ENCODE measurements at places on chromosomes 7 and 10.
A peak's percentile ranks its signal among the peaks of the same experiment; 100 is the strongest.

GRCh38 chr10:115998301-115998700 lies 274.7 kb downstream of the GFRA1 start:
- DNase-seq: no peak

DNA sequence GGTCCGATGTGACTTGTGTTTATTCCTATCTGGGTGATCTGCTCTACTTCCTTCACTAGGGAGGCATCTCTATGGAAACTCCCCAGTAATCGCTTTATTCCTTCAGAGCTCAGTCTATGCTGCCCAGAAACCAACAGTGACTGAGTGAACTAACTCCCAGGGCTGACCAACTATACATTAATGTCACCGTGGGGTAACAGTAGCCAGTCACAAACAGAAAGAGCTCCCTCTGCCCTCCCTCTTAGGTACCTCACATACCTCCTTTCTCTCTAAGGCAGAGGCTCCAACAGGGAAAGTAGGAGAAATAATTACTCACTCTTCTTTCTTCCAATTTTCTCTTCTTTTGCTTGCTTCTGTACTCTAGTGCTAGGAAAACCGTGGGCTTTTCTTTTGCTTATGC lies 855.0 kb downstream of the REEP3 start:
- no peak for DNase-seq

DNA sequence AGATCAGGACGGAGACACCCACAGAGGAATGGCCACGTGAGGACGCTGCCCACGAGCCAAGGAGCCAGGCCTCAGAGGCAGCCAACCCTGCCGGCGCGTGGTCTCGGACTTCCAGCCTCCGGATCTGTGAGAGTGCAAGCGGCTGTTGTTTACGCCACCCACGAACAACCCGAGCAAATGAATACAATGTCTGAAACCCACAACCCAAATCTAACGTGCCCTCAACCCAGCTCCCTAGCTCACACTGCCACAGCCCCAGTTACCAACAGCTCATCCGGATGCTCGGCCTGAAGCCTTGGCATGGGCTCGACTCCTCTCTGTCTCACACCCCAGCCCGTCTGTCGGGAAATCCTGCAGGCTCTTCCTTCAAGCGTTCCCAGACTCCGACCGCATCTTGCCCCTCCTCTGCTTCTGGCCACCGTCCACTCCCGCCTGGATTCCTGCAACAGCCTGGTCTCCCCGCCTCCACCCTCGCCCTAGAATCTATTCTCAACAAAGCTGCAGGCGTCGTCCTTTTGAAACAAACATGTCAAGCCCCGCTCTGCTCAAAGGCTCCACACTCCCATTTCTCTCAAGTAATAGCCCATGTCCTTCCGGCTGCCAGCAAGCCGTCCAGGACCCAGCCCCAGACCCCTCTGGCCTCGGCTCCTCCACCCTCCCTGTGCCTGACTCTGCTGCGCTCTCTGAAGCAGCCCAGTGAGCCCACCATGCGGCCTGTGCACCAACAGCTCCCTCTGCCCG lies 35.3 kb downstream of the STK32C start:
- no peak for DNase-seq

DNA sequence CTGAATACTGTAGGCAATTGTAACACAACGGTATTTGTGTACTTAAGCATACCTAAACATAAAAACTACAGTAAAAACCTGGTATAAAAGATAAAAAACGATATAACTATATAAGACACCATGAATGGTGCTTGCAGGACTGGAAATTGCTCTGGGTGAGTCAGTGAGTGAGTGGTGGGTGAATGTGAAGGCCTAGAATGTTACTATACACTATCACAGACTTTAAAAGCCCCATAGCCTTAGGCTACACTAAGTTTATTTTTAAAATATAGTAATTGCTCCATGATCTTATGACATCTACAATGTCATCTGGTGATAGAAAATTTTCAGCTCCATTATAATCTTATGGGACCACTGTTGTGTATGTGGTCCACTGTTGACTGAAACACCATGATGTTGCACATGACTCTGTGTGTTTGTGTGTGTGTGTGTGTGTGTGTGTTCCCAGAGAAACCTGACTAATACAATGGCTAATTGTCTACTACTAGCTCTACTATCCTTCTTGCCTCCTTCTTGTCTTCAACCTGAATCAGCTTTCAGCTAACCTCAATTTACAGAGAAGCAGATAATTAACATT lies 27.6 kb upstream of the PRPF18 start:
- DNase-seq: no peak

DNA sequence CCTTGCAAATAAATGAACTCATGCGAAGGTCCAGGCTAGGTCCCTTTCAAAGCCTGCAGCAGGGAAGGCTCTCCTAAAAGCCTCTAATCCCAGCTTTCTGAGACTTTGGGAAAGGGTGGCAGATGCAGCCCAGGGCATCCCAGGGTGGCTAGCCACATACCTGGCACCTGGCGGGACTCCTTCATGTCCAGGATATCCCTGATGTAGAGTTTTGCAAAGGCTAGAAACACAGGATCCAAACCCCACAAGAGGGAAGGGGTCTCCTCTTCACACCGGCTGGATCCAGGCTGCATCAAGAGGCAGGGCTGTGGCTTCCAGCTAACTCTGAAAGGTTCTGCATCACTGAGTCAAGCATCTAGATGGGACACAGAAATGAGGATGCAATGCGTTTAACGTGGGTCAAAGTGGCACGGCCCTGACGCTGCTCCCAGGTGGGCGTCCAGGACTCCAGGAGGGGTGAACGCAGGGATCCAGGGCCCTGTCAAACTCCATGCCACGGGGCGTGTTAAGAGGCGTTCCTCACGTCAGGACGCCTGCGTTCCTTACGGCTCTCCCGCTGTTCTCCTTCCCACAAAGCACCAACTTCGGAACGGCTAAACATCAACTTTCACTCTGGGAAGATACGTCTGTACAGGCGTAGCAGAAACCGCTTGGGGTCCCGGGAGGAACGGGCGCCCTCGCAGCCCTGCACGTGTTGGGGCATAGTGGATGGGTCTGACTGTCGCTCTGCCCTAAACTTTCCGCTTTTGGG lies 507 bp downstream of the STN1 start:
- no peak for DNase-seq

- no peak for DNase-seq
These were observed 14.0 kb upstream of the ZNF273 start for GRCh38 chr7:64888901-64889685.

DNA sequence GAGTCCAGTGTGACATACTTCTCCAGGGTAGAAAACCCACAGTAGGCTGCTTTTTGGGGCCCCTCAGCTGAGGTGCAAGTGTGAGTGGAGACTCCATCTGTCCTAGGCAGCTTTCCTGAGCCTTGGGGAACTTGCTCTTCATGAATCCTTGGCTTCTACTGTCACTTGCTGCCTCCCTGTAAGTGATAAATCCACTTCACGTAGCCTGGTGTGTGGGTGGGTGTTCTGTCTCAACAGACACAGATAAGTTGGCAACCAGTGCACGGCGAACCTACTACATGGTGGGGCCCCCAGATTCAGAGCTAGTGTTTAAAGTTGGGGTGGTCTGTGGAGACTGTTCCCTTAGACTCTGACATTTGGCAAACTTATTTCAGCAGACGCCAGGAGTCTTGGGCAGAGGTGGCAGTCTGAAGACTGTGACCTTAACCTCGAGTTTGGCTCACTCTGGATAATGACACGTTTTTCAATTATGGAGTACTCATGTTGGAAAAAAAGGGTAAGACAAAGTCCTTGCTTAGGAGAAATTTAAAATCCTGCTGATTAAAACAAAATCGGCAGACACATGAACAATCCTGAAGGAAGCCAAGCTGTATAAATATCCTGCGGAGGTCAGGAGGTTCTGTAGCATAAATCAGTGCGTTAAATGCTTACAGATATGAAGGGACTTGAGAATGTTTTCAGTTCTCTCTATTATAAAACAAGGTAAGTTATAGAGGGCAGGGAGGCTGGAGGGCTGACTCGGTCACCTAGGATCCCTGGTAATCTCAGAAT lies 376.9 kb downstream of the PHTF2 start:
- DNase-seq: no peak

GRCh38 chr7:119514326-119514725 lies 758.6 kb upstream of the KCND2 start:
- no peak for DNase-seq

DNA sequence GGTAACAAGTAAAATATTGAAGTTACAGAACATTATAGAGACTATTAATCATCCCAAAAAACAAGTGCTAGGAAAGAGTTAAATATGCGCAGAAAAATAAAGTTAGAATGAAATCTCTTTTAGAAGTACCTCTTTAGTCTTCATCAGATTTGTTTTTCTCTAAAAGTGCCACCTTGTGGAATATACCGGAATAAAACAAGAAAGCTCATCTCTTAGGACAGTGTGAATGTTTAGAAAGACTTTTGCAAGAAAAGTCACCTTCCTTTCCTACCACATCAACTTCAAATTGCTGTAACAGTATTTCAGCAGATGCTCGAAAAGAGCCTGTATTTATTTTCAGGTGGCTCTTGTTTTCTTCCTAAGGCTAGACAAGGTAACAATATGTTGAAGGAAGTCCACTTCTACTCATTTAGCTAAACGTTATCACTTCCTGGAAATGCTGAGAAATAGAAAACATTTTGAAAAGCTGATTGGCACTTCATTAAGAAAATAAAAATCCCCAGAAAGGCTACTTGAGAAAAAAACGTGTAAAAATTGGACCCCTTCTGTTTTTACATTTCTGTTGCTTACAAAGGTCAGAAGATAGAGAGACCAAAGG lies 19.8 kb upstream of the FAM133B start:
- peak; percentile 58 for DNase-seq

GRCh38 chr7:11130012-11130411 lies 156.3 kb downstream of the PHF14 start:
- no peak for DNase-seq

GRCh38 chr7:1818575-1819258 lies 148.6 kb downstream of the ELFN1 start:
- DNase-seq: no peak

DNA sequence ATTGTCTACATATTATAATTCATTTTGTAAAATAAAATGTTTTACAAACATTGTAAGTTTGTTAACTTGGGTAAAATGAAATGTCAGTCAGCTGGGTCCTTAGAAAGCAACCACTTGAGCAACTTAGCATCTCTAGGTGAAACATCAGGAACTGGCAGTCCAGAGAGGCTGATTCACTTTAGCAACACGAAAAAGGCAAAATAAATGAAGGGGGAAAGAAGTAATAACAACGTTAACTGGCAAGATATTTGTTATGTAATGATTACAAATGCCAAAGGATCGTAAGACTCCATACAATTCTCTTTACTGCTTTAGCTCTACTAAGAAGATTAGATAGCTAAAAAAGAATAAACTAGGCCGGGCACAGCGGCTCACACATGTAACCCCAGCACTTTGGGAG lies 5.0 kb downstream of the PDZD8 start:
- no peak for DNase-seq

- no peak for DNase-seq
These were observed 69.7 kb upstream of the PLPP4 start for GRCh38 chr10:120387326-120387725.

- DNase-seq: peak; percentile 29
These were observed 236.2 kb downstream of the DNAJB9 start for GRCh38 chr7:108805808-108806397.

DNA sequence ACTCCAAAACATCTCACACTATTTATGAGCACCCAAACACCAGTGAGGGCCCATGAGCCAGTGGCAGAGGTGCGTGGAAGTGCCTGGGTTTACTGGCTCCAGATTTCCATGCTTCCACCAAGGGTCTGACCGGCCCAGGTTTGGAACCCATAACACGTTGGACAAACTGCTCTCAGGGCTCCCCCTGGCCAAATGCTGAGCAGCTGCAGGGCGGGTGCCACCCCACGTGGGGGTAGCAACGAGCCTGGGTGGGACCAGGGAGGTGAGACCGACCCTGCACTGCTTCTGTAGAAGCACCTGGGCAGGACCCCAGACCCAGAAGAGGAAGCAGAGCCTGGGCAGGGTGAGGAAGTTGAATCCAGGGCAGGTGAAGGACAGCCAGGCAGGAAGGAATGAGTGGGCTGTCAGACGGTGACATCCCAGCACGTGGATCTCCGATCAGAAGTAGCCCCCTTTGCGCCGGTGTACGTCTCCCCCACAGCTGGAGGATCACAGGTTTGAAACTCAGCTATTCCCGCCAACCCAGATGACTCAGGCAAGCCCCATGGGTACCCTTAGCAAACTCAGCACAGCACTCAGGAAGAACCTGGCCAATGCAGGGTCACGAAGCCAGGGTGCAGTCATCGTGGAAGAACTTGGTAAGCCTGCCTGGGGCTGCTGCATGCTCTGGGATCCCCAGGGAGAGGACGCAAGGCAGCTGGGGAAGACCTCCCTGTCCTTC lies 100.4 kb upstream of the DDC start:
- no peak for DNase-seq

DNA sequence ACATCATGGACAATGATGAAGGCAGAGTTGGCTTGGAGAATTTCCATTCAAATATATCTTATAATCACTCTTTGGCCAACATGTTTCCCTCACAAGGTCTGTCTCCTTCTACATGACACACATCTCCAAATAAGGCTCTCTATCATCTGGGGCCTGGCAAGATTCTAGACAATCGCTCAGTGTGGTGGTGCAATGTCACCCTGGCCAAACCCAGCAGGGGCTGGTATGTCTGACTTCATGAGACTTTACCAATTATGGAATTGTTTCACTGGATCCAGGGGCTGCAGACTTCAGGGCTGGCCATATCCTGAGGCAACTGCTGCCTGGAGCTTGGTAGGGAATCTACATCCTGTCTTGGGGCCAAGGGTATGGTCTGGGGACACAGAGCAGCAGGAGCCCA lies 319.0 kb downstream of the PLXNA4 start:
- DNase-seq: no peak

GRCh38 chr7:81260152-81260551 lies 341.3 kb upstream of the SEMA3C start:
- DNase-seq: no peak

GRCh38 chr7:151850491-151851124 lies 26.3 kb downstream of the PRKAG2 start:
- no peak for DNase-seq

GRCh38 chr10:22958338-22958737 lies 30.5 kb downstream of the ARMC3 start:
- DNase-seq: no peak

GRCh38 chr7:151063212-151063561 lies 3.8 kb downstream of the SLC4A2 start:
- DNase-seq: no peak

- no peak for DNase-seq
These were observed 270.7 kb upstream of the IGFBP3 start for GRCh38 chr7:46191776-46192175.

- no peak for DNase-seq
These were observed 68.7 kb downstream of the SGMS1 start for GRCh38 chr10:50554995-50555568.
